Activated CD4-positive, CD25-positive, alpha-beta regulatory T cell (primary cell): ENCODE measurements at places on chromosomes 12 and 14.

DNA sequence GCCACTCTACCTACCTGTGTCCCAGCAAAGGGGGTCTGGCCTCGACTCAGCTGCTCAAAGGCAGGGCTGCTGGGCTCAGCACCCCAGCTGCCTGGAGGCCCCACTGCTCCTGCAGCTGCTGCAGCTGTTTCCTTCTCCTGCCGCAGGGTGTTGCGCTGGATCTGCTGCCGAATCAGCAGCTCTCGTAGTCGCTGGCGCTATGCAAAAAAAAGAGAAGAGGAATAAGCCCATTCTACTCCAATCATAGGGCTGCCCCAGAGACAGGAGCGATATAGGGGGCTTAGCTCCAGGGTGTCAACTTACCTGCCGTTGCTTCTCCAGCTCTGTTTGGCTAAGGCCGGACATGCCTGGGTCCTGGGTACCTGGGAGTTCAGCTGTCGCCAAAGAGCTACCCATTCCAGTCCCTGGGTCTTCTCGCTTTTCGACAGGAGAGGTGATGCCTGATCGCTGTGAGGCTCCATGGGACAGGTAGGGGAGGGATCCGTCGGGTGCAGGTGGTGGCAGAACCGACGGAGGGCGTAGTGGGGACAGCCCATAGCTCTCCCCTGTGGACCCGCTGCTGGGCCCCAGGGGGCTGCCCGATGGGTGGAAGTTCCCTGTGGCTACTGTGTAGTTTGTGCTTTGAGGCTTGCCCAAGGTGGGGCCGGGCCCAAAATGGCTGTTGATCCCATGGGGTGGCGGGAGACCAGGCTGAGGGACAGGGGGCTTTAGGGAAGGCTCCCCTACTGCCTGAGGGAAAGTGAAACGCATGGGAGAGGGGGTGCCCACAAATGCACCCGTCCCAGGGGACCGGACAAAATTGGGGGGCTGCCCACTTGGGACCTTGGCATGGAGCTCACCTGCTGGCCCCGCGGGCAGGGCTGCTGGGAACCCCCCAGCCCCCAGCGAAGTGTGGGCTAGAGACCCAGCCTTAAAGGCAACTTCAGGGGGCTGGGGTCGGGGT, 20.9 kb downstream of the KMT2D start:
- DNase-seq = no peak

GRCh38 chr12:10194160-10194670, 15.4 kb downstream of the TMEM52B start:
- no peak for DNase-seq

- DNase-seq = no peak
These were observed 10.9 kb upstream of the CPM start for GRCh38 chr12:68943848-68944247.

DNA sequence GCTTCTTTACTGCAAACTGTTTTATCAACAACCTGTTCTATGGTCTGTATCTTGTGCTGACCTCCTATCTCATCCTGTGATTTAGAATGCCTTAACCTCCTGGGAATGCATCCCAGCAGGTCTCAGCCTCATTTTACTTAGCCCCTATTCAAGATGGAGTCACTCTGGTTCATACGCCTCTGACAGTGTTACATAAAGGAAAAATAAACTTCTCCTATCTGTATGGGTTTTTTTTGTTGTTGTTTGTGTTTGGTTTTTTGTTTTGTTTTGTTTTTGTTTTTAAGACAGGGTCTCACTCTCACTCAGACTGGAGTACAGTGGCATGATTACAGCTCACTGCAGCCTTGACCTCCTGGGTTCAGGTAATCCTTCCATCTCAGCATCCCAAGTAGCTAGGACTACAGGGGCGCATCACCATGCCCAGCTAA, 62.1 kb downstream of the RESF1 start:
- DNase-seq = no peak

DNA sequence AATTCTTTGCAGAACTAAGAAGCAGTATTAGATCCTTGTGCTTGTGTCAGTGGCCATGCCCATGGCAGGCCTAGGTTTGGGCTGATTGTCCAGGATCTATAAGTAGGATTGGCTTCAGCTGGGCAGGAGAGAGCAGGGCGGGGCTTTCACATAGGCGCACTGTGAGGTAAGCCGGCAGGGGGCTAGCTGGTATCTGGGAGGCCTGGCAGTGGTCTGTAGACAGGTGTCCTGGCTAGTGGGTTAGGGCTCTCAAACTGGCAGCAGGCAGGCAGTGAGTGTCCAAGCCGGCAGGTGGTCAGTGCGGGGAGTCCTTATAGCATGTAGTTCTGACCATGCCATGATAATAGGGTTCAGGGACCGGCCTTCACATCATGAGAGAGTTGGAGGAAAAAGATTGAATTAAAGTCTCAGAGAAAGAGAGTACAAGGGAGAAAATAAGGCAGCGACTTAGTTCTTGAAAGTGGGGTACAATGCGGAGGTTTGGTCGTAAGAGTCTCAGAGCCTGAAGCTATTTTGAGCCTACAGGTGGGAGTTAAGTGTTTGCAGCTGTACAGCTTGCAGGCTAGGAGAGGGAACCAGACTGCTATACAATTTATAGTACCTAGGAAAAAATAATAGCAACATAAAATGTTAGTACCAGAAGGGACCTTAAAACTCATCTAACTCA, 137.4 kb downstream of the TPH2 start:
- DNase-seq = no peak

DNA sequence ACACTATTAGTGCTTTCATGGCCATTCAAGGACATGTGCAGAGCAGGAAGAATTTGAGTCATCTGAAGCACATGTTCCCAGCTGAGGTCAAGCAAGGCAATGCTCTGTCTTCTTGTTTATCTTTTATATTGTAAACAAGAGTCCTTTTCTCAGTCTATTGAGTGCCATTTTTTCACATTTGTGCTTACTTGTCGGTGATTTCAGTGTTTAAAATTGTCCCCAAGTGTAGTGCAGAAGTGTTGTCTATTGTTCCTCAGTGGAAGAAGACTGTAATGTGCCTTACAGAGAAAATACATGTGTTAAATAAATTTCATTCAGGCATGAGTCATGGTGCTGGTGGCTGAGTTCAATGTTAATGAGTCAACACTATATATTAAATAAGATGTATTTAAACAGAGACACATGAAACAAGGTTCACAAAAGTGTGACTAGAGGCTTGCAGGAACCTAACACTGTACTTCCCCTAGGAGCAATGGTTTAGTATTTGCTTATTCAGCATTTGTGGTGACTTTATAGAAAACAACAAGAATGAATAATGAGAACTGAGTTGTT, 391.1 kb downstream of the LRIG3 start:
- no peak for DNase-seq

- peak; percentile 62 for DNase-seq
These were observed 32.6 kb upstream of the CD9 start for GRCh38 chr12:6167327-6168280.

GRCh38 chr12:124490584-124491305, 76.7 kb downstream of the NCOR2 start:
- DNase-seq = no peak

DNA sequence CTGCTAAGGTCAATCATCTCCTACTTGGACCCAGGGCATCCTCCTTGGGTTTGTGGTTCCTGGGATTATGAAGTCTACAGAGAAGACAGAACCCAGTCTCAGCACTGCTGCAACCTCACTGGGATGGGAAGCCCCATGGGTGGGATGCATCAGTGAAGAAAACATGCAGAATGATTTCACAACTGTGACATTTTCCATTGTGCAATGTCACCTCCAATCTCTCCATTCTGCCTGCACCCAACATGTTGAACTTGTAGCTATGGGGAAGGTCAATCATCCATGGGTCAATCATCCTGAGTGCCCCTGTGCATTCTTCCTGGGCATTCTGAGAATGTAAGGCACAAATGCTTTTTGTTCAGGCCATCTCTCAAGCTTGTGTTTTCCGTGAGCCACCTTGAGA, 1004.4 kb upstream of the TMEM132C start:
- no peak for DNase-seq

DNA sequence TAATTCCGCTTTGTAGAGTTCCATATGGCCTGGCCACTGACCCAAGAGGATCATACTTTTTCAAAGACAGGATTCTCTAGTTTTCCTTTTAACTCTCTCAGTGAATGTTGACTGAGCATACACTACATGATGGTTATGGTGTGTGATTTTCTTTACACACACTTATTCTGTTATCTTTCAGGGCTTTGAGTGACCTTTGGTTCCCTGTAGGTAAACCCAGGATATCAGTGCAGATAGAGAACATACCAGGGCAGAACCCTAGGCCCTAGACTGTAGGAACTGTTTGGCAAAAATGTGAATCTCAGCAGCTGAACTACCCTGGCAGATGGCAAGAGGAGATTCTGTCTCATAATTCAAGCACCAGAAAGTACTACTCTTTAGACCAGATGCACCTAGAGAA, 159.6 kb downstream of the KCNA5 start:
- DNase-seq = no peak

DNA sequence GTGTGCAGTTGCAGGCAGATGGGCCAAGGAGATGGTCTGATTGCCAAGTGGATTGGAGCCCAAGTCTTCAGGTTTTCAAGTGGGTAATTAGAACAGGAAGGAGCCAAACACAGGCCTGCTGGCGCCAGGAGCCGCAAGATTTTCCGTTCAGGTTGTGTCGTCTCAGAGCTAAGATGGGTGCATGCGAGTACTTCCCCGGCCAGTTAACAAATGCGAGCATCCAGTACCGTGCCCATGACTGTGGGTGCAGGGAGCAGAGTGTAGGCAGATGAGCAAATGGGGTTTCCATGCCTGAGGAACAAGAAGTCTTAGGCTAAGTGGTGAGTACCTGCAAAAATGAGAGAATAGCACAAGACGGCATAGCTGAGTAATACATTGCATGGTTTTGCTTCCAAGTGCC, 90.5 kb downstream of the CHST11 start:
- no peak for DNase-seq

- DNase-seq = no peak
These were observed 50.7 kb downstream of the NUBPL start for GRCh38 chr14:31611778-31612433.

DNA sequence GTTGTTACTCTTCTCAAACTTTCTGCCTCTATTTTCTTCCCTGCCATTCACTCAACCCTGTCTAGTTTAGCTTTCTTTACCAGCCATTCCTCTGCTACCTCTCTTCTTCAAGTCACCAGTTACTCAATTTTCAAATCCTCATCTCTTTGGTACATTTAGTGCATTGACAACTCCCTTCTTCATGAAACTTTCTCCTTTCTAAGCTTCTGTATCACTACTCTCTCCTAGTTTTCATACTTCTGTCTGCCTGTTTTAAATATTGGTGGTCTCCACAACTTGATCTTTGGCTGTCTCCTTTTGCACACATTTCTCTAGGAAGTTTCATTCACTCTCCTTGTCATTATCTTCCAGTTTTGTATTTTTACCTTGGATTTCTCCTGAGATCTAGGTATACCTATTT, 6.0 kb downstream of the LEMD3 start:
- DNase-seq = no peak
